ENCODE measurements at places on chromosomes 5 and 9.

GRCh38 chr5:132677191-132677590 lies 3.4 kb downstream of the IL4 start:
- DNase-seq: no peak

DNA sequence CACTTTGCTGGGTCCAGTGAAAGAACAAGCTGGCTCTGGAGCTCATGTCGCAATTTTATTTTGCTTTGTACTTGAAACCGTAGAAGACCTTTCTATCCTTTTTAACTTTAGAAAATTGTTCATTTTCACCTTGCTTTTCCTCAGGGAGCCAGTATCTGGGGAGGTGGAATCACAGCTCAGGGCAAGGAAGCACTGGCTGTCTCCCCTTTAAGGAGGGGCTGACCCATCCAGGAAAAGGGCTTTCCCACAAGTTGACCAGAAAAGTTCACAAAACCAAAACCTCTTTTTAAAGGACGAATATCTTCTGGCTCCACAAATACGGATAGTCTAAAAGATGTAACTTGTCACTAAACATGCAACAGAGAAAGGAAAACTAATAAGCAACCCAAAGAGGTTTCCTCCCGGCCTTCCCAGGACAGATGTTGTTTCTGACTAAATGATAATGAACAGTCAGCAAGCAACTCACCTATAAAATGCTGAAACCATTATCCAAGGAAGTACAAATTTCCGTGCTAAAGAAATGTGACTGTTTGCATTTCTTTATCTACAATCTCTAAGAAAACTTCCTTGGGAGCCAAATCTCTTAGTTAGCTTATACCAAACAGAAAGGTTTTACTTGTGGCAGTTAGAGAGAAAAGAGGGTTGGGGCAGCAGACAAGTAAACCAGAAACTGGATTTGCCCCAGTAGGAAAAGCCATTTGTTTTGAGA lies 278.2 kb downstream of the PLK2 start:
- DNase-seq: no peak

GRCh38 chr9:121651295-121652020 lies at the start of gene DAB2IP:
Gene DAB2IP (plus strand): TSS chr9:121651634. CDS start chr9:121651776, 142 bp downstream.
- DNase-seq: no peak

DNA sequence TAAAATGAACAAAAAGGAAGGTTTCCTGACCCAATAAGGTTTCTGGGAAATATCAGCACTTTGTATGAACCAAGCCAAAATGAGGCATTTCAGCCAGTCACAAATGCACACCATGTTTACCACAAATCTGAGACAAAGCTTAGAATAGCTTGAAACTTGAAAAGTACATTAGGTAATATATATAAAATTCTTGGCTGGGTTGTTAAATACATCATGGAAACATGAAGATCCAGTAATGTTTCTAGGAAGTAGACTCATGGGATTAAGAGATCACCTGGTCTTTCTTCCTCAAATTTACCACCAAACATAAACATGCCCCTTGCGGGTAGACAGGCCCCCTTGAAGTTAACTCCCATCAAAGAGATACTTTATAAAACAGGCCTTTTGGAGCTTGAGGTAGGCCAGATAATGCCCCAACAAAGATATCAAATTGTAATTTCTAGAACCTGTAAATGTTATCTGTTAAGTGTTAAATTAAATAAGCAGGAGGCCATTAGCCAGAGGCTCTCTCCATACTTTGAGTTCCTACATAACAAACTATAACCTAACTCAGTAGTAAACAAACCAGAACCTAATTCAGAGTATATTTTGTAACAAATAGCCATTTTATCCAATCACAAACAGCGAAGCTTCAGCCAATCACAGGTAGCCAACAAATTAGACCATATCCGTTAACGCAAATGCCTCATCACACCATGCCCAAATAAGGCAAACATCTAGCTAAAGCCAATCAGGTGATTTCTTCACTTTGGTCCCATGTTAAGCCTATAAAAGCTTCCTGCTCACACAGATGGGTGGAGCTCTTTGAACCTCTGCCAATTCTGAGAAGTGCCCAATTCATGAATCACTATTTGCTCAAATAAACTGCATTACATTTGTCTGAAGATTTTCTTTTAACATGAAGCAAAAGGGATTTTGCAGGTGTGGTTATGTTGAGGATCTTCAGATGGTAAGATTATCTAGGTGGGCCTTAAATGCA lies 127.9 kb upstream of the TARS1 start:
- DNase-seq: no peak

DNA sequence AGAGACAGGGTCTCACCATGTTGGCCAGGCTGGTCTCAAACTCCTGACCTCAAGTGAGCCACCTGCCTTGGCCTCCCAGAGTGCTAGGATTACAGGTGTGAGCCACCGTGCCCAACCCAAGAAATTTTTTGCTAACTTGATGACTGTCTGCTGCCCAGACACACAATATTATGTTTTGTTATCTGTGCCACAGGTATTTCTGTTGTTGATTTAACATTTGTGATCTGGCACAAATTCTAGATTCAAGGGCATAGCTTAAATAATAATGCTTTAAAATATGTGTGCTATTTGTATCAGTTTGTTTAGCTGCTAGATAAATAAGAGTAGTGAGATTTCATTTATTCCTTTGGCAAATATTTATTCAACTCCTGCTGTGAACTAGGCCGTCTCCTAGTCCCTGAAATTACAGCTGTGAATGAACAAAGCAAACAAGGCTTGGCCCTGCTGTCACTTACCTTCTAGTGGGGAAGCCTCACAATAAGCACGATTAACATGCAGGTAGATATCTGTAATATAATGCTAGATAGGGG lies 35.3 kb downstream of the GAPVD1 start:
- DNase-seq: no peak

DNA sequence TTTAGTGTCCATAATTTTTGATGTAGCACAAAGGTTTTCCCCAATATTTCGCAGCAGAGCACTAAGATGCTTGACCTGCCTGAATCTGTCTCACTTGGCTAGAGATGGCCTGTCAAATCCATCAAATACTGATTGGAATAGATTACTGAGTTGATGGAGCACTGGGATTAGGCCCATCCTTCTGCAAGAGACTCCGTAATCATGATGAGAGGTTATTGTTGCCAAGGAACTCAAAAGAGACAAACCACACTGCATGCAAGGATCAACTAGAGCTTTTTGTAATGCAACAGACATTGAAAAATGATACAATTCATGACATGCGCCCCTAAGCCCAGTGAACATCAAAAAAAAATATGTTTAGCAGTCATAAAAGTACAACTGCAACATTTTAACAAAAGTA lies 585.3 kb upstream of the GRAMD2B start:
- no peak for DNase-seq

GRCh38 chr5:145723516-145723915 lies 111.6 kb downstream of the PRELID2 start:
- DNase-seq: no peak

- DNase-seq: no peak
These were observed 718.1 kb upstream of the CDH6 start for GRCh38 chr5:30475429-30475828.

- DNase-seq: no peak
These were observed 53.0 kb downstream of the NIM1K start for GRCh38 chr5:43244823-43245565.

GRCh38 chr5:141411575-141411974 lies 1.2 kb upstream of the PCDHGA10 start:
- DNase-seq: no peak

GRCh38 chr5:3657364-3658022 lies 61.9 kb downstream of the IRX1 start:
- DNase-seq: no peak

DNA sequence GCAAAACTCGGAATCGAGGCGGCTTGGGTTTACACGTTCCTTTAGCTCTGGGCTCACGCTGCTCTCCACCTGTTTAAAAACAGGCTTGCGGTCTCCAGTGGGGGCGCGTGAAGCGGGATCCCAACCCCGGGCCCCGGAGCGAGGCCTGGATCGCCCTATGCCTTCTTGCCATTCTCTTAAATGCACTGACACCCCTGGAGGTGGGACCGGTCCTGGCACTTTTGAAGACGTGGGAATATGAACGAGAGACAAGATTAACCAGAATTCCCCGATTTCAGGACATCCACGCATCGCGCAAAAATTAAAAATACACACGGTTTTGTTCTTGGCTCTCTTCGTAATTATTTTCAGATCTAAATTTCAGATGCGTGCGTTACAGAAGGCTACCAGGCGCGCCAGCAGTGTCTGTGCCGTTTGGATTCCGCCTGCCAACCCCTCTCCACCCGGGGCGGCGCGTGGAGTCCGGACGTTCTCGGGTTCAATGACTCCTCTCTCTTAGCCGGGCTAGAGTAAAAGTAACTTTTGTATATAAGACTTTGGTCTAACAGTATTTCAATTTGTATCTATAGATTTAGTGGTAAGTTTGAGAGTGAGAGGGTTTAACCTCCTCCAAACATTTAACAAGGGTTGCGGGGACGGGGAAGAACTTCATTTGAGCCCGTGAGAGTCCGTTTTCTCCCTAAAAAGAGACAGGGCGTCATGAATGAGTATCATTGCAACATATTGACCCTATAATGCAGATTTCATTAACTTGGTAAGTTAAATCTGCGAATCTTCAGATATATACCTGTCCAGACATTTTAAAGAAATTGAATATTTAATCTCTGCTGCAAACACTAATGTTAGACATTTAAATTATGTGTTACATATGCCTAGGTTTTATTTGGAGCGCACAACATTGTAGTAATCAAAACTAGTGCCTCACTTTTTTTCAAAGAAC lies 3.8 kb downstream of the FOXD1 start:
- no peak for DNase-seq

DNA sequence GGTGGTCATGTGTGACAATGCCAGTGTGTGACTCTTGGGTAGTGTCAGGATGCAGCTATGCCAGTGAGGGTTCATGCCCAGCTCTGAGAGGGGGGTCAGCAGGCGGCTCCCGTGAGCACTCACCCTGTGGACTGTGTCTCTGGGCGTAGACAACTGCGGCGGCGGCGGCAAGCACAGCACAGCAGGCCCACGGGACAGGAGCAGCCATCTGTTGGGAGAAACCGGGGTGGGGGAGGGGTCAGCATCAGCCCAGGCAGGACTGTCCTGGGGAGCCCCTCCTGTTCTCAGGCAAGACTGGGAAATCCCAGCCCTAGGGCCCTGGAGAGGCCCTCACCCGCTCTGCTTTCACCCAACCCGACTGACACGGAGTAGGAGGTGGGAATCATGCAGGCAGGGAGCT lies 20.8 kb downstream of the CNTFR start:
- no peak for DNase-seq

GRCh38 chr5:145683431-145683830 lies 151.7 kb downstream of the PRELID2 start:
- DNase-seq: no peak

GRCh38 chr5:137778772-137779564 lies 24.8 kb upstream of the HNRNPA0 start:
- DNase-seq: no peak

- DNase-seq: peak; percentile 17
These were observed 100.0 kb downstream of the PSD2 start for GRCh38 chr5:139895647-139896046.

- DNase-seq: no peak
These were observed 334.8 kb upstream of the NMUR2 start for GRCh38 chr5:152739916-152740315.

GRCh38 chr5:168734620-168735300 lies 155.6 kb upstream of the PANK3 start:
- no peak for DNase-seq

GRCh38 chr5:172648013-172648381 lies 6.9 kb downstream of the NEURL1B start:
- DNase-seq: no peak

DNA sequence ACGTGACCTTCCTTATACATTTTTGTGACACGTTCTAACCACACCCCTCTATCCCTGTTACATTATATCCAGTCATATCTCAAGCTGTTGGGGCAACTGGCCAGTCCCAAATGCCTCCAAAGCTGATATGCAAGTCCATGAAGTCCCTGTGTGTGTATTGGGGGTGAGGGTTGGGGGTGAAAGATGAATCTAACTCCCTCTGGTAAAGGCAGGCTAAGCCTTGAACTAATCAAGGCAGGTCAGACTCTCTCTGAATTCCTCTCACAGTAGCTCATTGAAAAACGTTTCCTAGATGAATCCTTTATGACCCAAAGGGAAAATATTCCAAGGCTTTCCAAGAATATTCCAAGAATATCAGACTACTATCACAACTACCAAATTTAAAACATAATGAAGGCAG lies 174.4 kb downstream of the MUSK start:
- no peak for DNase-seq

- no peak for DNase-seq
These were observed 255.3 kb downstream of the SYK start for GRCh38 chr9:91056917-91057316.

All from activated effector memory CD4-positive, alpha-beta T cell treated with anti-CD3 and anti-CD28 coated beads, Interleukin-2, amount 50 U/mL, for 16 hours (primary cell).